ENCODE measurements at places on chromosomes 2 and 18.

GRCh38 chr18:36734596-36734995 lies 94.2 kb downstream of the TPGS2 start:
- no peak overlapping the region for H3K27ac ChIP-seq
- H3K4me3 ChIP-seq: no peak overlapping the region
- no peak for DNase-seq
- H3K4me1 ChIP-seq: no peaks in the 10 kb centered on the region
- peaks cover 36% of the 10 kb centered on the region for H3K36me3 ChIP-seq

DNA sequence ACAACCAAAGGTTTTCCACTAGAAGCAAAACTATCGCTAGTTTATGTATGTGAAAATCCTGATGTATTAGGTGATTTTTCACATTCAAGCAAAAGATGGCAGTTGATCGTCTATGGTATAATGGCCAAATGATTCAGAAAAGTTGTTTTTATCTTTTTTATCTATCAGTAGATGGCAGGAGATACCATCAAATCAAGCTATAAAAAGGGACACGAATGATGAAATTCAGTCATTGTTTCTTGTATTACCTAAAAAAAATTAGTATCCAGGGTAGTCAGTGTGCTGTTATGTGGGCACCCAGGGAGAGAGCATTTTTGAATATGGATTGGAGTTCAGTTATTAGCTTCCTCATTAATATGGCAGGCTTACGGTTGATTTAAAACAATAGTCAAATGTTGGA lies 22.9 kb upstream of the CAVIN2 start:
- H3K4me1 ChIP-seq: no peaks in the 10 kb centered on the region
- no peaks in the 10 kb centered on the region for H3K27me3 ChIP-seq
- no peak overlapping the region for H3K27ac ChIP-seq
- DNase-seq: no peak

DNA sequence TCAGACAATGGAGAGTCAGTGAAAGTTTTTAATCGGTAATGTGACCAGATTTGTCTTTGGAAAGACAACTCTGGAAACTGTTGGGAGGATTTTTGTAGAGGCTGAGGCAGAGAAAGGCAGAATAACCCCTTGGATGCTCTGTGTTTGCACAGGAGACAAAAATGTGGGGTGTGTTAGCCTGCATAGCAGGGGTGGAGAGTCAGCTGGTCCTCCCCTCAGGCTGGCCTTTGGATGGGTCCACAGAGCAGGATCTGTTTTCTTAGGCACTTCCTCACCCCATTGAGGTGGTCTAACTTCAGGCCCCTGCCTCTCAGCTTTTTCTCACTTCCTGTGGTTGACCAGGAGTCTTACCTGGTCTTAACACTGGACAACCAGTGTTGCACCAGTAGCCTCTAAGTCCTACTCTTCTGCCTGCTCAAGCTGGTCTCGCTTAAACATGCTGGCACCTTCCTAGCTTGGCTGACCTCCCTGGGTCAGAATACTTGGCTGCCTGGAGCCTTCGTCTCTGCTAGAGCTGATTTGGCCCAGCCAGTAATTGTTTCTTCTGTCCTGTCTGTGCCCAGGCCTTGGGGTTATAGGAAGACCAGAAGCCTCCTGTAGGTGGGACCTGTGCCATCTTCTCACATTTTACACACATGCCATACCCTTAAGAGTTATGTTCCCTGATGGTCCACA lies 259.8 kb upstream of the RASGRP3 start:
- H3K4me1 ChIP-seq: no peaks in the 10 kb centered on the region
- no peak overlapping the region for H3K4me3 ChIP-seq
- H3K27ac ChIP-seq: no peak overlapping the region
- no peaks in the 10 kb centered on the region for H3K36me3 ChIP-seq

GRCh38 chr2:18346344-18346743 lies 214.1 kb downstream of the RDH14 start:
- no peaks in the 10 kb centered on the region for H3K36me3 ChIP-seq
- H3K27me3 ChIP-seq: no peaks in the 10 kb centered on the region
- no peak overlapping the region for H3K4me3 ChIP-seq
- no peaks in the 10 kb centered on the region for H3K4me1 ChIP-seq
- no peak for DNase-seq
- no peak overlapping the region for H3K27ac ChIP-seq

DNA sequence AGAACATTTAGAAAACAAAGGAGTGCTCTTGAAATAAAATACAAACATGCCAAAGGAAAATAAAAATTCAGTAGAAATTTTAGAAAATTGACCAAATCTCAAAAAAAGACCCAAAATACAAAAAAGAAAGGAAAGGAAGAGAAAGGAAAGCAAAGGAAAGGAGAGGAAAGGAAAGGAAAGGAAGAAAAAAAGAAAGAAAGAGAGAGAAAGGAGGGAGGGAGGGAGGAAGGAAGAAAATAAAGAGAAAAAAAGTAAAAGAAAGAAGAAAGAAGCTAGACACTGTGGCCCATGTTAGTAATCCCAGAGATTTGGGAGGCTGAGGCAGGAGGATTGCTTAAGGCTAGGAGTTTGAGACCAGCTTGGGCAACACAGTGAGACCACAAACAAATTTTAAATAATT lies 500.1 kb upstream of the VRK2 start:
- H3K4me3 ChIP-seq: no peak overlapping the region
- H3K36me3 ChIP-seq: no peaks in the 10 kb centered on the region
- no peak for DNase-seq
- no peak overlapping the region for H3K27ac ChIP-seq
- no peaks in the 10 kb centered on the region for H3K27me3 ChIP-seq

- H3K4me1 ChIP-seq: peaks cover 8% of the 10 kb centered on the region
- no peaks in the 10 kb centered on the region for H3K36me3 ChIP-seq
- H3K27me3 ChIP-seq: no peaks in the 10 kb centered on the region
- H3K4me3 ChIP-seq: no peak overlapping the region
Observed at GRCh38 chr18:78601349-78601748, 378.3 kb upstream of the SALL3 start.

- H3K27ac ChIP-seq: no peak overlapping the region
- H3K36me3 ChIP-seq: no peaks in the 10 kb centered on the region
- H3K27me3 ChIP-seq: no peaks in the 10 kb centered on the region
- peak; percentile 7 for DNase-seq
Observed at GRCh38 chr2:137420744-137421143, 543.5 kb upstream of the HNMT start.

GRCh38 chr18:23067236-23067635 lies 68.0 kb upstream of the CABLES1 start:
- H3K27ac ChIP-seq: no peak overlapping the region
- DNase-seq: no peak
- no peak overlapping the region for H3K4me3 ChIP-seq
- H3K36me3 ChIP-seq: no peaks in the 10 kb centered on the region

DNA sequence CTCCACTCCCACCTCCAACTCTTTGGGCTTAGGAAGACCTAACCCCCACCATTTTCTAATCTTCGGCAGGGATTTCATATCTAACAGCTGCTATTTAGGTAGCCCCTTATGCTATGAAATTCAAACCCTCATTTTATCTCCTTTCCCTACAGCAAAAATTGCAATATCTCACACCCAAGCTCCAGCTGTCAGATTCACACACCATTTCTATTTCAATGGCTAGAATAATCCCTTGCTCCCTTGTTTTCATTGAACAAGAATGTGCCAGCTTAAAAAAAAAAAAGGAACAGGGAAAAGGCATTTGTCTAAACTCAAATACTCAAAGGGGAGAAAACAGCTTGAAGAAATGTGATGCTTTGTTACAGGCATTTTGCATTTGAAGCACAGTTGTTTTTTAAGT lies 850.6 kb upstream of the ACVR2A start:
- peaks cover 14% of the 10 kb centered on the region for H3K4me1 ChIP-seq
- peak; percentile 37 for DNase-seq
- H3K4me3 ChIP-seq: no peak overlapping the region
- H3K27me3 ChIP-seq: no peaks in the 10 kb centered on the region
- no peaks in the 10 kb centered on the region for H3K36me3 ChIP-seq
- H3K27ac ChIP-seq: peak overlapping the region; percentile 21

DNA sequence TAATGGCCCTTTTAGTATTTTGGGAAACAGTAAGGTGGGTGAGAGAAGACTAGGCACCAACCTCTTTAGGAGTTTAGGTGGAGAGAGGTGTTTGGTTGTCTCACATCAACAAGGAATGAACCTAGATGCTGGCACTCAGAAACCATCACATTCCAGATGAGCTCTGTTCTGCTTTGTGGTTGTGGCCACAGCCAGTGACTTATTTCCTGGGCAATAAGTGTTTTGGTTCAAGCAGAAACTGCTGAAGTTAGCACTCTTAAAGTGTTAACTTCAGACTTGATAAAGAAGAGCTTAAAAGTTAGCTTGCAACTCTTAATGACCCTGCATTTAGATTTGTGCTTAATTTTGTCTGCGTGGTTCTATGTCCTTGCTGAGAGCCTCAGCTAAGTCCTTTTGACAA lies 929.2 kb downstream of the SLC4A3 start:
- H3K27ac ChIP-seq: no peak overlapping the region
- no peak overlapping the region for H3K4me3 ChIP-seq
- DNase-seq: no peak
- H3K36me3 ChIP-seq: no peaks in the 10 kb centered on the region

DNA sequence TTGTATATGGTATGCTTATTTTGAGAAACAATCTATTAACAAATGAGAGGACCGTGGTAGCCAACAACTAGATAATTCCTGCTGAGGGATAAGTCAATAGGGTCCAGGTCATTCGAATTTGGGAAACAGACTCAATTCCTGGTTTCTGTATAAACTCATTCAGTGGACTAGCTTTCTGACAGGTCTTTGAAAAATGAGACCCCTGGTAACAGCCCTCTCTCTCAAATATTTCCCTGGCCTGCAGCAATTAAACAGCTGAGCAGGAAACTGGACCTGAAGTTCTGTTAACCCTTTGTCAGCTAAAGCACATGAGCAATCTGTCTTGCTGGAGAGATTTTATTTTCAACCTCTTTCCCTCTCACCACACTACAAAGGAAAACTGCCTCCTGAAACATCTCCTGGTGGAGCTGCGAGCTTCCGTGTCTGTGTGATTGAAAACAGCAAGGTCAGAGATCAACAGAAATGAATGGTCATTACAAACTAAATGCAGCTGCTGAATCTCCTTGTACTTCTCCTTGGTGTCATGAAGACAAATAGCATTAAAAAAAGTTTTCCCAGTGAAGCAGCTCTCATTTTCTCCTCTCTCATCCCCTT lies 70.3 kb upstream of the CCDC85A start:
- H3K4me3 ChIP-seq: no peak overlapping the region
- no peaks in the 10 kb centered on the region for H3K36me3 ChIP-seq
- peaks cover 23% of the 10 kb centered on the region for H3K4me1 ChIP-seq
- H3K27me3 ChIP-seq: no peaks in the 10 kb centered on the region

DNA sequence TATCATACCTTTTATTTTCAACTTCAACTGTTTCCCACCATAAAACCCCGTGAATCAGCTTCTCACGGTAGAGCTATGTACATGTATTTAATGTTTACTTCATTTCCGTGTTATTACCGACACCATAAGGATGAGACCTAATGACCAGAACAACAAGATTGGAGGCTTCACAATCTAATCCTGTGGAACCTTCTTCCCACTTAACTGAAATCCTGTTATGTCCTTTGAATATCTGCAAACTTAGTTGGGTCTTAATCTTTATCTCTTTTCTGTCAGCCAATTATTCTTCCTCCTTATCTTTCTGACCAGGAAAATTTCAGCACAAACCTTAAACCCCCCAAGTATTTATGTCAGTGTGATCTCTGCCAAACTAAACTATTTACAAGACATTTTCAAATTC lies 214.4 kb downstream of the TMX3 start:
- no peaks in the 10 kb centered on the region for H3K27me3 ChIP-seq
- no peak overlapping the region for H3K4me3 ChIP-seq
- no peak overlapping the region for H3K27ac ChIP-seq
- no peaks in the 10 kb centered on the region for H3K4me1 ChIP-seq
- no peak for DNase-seq
- H3K36me3 ChIP-seq: no peaks in the 10 kb centered on the region

GRCh38 chr2:202171241-202171825 lies 67.1 kb downstream of the SUMO1 start:
- H3K27me3 ChIP-seq: peaks cover 42% of the 10 kb centered on the region
- H3K27ac ChIP-seq: no peak overlapping the region
- peak overlapping the region; percentile 36 for H3K4me3 ChIP-seq
- H3K36me3 ChIP-seq: no peaks in the 10 kb centered on the region

GRCh38 chr2:7672027-7672684 lies 754.9 kb downstream of the RNF144A start:
- H3K36me3 ChIP-seq: no peaks in the 10 kb centered on the region
- H3K4me1 ChIP-seq: no peaks in the 10 kb centered on the region
- peak; percentile 83 for DNase-seq
- no peak overlapping the region for H3K4me3 ChIP-seq

GRCh38 chr2:48070415-48070814 lies 164.1 kb upstream of the FBXO11 start:
- H3K4me3 ChIP-seq: no peak overlapping the region
- H3K4me1 ChIP-seq: peaks cover 5% of the 10 kb centered on the region
- no peaks in the 10 kb centered on the region for H3K36me3 ChIP-seq

DNA sequence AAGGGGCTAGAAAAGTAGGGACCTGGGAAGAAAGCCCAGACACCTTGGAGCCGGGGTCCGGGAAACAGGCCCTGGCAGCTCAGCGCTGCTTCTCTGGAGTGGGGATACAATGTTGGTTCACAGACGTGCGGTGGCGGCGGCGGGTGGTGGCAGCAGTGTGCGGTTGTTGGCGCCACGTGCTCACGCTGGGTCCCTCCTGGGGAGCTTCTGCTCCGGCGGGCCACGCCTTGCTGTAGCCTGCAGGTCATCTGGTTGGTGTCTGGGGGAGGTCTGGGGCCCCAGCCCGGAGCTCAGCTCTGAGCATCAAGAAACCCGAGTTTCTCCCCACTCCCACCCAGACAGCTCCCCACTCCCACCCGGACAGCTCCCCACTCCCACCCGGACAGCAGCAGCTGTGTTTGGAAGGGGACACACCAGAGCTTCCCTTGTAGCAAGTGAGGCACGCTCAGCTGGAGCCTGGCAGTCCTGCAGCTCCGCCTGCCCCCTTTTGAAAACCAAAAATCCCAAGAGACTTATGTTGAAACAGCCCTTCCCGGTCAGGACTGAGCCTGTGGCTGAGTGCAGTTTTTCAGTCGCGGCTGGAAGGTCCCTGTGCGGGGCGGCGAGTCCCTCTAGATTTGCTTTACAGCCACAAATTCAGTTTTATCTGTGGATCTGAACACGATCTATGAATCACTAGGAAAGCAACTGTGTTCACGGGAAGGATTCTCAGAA lies 46.9 kb downstream of the NFATC1 start:
- H3K27ac ChIP-seq: no peak overlapping the region
- no peaks in the 10 kb centered on the region for H3K27me3 ChIP-seq
- no peaks in the 10 kb centered on the region for H3K36me3 ChIP-seq
- no peak overlapping the region for H3K4me3 ChIP-seq

DNA sequence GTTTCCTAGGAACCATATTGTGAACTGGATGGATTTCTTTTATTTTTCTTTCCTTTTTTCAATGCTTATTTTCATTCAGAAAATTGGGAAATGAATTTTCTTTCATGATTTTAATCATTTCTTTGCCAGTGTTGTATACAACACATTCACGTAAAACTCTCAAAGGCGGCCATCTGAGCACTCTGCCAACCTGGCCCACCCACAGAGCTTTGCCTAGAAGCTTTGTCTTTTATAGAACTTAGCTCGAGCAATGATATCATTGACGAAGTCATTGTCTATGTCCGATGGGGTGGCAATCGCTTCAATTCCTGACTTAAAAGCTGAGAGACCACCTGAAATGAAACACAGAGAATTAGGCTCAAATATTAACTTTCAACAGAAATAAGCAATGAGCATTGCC lies 13.3 kb downstream of the LYG2 start:
- peaks cover 11% of the 10 kb centered on the region for H3K4me1 ChIP-seq
- peak; percentile 62 for DNase-seq
- H3K36me3 ChIP-seq: no peaks in the 10 kb centered on the region
- H3K4me3 ChIP-seq: no peak overlapping the region
- H3K27me3 ChIP-seq: no peaks in the 10 kb centered on the region
